Activated CD4-positive, alpha-beta T cell treated with anti-CD3 and anti-CD28 coated beads, Interleukin-2, amount 50 U/mL, for 16 hours (primary cell): ENCODE measurements at places on chromosomes 11 and 22.

GRCh38 chr11:100918551-100919500 lies 210.8 kb downstream of the PGR start:
- no peak for DNase-seq

DNA sequence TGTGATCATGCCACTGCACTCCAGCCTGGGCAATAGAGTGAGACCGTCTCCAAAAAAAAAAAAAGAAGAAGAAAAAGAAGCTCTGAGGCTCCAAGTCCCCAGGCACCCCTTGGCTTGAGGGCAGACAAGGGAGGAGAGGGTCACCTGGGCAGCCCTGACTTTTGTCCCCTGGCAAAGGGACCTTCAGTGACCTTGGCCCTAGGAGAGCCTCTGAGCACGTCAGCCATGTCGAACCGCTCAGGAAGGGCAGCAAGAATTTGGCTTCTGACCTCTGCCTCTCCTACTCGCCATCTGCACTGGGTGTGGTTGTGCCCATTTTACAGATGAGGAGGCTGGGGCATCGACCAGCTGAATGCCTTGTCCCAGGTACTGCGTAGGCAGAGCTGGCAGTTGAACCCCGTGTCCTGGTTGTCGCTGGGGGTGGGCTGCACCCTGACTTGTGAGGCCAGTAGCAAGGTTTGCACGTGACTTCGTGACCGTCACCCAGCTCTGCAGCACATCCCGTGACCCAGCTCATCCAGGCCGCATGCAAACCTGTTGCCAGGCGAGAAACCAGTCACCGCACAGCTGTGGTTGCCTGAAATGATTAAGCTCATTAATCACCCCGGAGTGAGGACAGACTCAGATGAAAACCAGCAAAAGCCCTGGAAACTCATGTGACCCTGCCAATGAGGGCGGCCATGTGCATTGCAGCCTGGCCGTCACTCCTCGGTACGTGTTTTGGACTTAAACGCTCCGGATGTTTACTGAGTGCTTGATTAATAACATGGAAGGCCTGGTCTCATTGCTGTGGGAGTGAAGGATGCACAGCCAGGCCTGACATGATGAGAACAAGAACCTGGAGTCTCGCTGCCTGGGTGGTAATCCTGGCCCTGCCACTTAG lies 47.7 kb upstream of the PPP6R3 start:
- peak; percentile 89 for DNase-seq

DNA sequence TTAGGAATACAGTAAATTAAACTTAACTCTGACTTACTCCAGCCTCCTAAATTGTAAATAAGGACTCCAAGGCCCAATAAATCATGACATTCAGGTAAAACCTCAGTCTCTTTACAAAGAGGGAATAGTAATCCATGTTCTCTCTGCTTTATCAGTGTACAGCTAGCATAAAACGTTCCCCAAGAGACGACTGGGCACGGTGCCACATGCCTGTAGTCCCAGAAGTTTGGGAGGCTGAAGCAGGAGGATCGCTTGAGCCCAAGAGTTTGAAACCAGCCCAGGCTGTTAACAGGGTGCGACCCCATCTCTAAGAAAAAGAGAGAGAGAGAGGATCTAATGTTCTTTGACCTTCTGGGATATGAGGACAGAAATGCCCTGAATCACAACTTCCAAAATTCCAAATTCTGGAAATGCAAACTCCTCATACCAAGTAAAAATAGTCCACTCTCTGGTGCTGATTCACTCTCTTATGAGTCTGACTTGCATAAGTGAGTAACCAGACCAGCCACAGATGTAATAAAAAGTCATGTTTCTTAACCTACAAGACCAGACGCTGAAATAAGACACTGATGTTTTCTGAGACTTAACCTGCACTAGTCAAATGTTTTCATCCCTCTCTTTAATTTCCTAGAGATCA lies 25.5 kb downstream of the NNMT start:
- no peak for DNase-seq

DNA sequence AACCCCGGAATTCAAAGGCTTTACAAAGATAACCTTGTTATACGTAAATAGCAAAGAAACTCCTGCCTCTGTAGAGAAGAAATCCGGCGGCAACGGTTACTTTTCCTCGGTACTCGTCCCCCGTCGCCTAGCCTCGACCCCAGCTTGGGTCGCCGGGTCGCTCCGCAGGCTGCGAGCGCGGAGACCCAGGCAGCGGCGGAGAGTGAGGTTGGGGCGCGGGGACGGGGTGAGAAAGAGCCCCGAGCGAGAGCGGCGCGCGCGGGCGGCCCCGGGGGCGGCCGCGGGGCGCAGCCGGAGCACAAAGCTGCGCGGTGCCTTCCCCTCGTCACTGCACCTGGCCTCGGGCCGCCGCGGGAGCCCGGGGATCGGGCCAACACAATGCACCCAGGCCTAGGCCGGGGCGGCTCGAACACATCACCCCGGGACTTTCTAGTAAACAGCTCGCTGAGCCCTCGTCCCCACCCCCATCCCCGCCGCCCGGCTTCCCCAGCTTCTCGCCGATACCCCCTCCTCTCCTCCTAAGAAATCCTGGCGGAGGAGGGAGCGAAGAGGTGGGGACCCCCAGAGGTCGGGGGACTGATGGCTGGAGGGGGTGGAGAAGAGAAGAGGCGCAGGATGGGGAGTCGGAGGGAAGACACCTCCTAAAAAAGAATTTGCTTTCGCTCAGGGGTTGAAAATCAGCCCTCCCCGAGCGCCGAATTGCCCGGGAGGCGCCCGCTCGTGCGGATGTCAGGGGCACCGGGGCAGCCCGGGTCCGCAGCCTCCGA lies 845 bp downstream of the MPPED2 start:
- DNase-seq, result no peak

DNA sequence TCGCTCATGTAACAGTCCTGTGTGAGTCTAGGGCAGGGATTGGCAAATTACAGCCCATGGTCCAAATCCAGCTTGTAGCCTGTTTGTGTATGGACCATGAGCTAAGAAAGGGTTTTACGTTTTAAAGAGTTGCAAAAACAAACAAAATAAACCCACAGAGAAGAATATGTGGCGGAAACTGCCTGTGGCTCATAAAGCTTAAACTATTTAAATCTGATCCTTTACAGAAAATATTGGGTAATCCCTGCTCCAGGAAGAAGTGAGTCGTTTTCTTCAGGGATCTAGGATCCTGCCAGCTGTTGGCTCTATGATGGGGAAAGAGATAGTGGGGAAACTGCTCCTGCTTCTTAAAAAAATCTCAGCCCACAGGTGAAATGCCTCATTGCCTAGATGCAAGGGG lies 3.4 kb upstream of the OR6Q1 start:
- no peak for DNase-seq

- peak; percentile 85 for DNase-seq
These were observed 21.5 kb downstream of the CYTH4 start for GRCh38 chr22:37303821-37304274.

GRCh38 chr22:37336579-37336978 lies 54.3 kb downstream of the CYTH4 start:
- DNase-seq, result no peak

DNA sequence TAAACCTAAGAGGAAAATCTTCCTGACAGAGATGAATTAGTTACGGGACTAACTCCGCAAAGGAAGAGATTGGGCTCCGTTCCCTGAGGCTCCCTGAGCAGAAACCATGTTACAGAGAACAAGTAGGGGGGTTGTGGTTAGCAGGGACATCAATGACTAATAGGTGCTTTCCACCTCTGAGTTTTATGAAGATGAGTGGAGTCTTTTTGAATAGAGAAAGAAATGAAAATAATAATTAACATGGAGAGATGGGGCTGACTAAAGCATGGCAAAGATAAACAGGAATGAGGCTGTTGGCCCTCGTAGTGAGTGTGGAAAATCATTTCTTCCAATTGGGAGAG lies 47.5 kb upstream of the PICALM start:
- DNase-seq, result peak; percentile 85
